ENCODE measurements at places on chromosomes 3 and 15.

- no peak for DNase-seq
Measured at GRCh38 chr3:28840976-28841376, 439.9 kb upstream of the RBMS3 start.

- DNase-seq: no peak
Measured at GRCh38 chr15:54547491-54547890, 569.2 kb downstream of the UNC13C start.

- DNase-seq: no peak
Measured at GRCh38 chr3:66502981-66503380, 2.2 kb upstream of the LRIG1 start.

DNA sequence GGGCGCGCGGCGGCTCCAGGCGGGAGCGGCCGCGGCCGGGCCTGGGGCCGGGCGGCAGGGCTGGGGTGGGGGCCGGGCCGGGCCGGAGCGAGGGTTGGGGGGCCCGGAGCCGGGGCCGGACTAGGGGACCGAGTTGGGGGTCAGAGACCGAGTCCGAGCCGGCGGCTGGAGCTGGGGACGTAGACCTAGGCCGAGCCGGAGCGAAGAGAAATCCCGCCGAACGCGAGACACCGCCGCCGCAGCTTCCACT, 37.3 kb downstream of the HMCES start:
- no peak for DNase-seq

- no peak for DNase-seq
Measured at GRCh38 chr3:188700501-188700900, 471.3 kb upstream of the TPRG1 start.

DNA sequence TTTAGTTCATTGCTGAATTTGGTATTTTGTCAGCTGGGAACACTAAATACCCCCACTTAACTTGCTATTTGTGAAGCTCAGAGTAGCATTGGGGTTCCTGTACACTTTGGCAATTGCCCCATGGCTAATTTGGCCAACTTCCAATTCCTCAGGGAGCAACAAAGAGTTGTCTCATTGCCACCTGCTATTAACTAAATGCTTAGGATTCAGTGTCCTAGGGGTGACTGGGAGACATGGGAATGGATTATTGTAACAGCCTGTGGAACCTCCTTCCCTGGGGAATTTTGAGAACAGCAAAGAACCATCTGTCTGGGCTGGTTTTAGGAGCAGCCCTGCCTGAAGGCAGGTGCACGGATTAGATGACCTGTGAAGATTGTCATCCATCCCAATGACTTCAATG, 437.4 kb upstream of the TPRG1 start:
- DNase-seq: no peak

DNA sequence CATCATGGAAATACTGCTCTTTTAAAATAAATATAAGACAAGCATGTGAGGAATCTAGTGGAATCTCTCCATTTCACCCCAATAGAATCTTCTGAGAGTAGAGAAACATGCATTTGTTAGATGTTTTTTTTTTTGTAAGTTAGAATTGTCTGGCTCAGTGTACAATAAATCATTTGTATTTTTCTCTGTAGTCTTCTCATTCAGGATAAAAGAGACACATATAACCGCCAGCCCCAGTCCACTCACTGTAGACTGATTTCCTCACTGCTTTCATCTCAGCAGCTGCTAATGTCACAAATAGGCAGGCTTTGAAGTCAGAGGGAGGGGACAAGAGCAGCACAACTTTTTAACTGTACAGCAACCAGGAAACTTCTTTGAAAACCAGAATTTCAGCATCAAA, 140.2 kb upstream of the RBMS3 start:
- DNase-seq: no peak

GRCh38 chr3:12154151-12154550, 4.6 kb downstream of the TIMP4 start:
- peak; percentile 5 for DNase-seq

- no peak for DNase-seq
Measured at GRCh38 chr3:122635789-122636188, 44.9 kb upstream of the PARP14 start.

DNA sequence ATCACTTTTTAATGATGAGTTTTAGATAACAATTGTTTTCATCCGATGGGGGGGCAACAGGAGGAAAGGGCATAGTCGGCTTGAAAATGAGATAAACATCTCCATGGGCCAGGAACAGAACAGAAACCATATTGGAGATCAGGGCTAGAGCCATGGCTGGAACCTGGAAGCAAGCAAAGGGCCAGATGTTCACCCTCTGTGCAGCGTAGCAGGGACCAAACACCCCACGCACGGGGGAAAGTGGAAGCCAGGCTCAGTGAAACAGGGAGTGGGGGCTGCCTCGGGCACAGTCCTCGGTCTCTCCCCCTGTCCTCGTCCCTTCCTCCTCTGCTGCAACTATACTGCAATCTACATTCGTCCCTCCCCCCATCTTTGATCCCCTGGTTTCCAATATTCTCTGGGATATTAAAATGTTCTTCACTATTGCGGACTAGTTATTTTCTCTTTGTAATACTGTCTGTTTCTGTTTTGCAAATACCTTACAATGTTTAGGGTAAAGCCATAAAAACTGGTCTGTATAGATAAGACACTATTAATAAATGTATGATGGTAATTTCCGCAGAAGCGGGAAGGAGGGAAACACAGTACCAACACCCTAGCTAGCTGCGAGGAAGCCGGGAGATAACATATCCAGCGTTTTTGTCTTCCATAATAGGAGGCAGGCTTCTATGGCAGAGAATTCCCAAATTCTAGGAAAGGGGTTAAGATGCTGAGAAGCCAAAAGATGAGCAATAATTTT, 121.5 kb downstream of the XXYLT1 start:
- DNase-seq: no peak

DNA sequence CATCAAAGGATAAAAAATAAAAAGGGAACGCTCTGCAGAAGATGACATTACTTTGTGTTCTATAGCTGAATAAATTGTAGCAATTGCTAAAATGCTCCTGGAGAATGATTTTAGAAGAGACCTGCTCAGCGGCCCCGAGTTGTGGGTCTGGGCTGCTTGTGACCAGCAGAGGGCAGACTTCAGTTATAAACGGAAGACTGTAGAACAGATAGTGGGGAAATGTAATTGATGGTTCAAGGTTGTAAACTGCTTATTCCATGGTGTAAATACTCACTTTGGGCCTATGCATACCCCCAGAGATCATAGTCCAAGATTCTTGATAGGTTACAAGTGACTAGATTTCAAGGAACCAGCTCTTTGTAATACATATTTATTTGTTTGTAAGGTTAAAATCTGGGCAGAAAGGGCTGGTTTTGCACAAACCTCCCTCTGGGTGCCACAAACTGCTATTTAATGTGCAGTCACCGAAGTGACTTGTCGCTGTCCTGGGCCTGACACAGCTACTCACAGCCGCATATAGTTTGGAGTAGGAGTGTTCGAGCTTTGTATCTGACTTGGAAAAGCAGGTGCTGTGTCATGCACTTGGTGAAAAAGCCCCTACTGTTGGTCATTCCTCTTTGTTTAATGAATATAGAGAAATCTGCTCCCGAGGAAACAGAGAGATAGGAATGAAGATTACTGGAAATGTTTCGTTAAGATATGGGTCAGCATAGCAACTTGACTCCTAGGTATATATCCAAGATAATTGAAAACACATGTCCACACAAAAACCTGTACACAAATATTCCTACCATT, 34.7 kb upstream of the NDUFB4 start:
- DNase-seq: peak; percentile 63

DNA sequence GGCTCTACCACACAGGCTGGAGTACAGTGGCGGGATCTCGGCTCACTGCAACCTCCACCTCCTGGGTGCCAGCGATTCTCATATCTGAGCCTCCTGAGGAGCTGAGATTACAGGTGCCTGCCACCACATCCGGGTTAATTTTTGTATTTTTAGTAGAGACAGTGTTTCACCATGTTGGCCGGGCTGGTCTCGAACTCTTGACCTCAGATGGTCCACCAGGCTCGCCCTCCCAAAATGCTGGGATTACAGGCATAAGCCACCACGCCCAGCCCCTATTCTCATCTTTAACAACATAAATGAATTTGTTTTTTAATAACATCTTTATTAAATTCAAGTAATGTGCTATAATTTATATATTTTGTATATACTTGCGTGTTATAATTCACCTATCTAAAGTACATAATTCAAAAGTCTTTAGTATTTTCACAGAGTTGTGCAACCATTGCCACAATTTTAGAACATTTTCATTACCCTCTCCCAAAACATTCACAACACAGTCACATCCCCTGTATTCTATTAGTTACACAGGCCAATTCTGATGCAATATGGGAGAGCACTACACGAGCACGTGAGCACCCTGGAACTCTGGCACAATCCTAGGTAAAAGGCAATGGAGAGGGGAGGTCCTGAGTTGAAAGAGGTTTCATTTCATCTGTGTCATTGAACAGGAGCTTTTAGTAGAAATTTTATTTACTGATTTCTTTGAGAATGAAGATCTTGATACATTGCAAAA, 21.2 kb upstream of the MTMR14 start:
- no peak for DNase-seq

DNA sequence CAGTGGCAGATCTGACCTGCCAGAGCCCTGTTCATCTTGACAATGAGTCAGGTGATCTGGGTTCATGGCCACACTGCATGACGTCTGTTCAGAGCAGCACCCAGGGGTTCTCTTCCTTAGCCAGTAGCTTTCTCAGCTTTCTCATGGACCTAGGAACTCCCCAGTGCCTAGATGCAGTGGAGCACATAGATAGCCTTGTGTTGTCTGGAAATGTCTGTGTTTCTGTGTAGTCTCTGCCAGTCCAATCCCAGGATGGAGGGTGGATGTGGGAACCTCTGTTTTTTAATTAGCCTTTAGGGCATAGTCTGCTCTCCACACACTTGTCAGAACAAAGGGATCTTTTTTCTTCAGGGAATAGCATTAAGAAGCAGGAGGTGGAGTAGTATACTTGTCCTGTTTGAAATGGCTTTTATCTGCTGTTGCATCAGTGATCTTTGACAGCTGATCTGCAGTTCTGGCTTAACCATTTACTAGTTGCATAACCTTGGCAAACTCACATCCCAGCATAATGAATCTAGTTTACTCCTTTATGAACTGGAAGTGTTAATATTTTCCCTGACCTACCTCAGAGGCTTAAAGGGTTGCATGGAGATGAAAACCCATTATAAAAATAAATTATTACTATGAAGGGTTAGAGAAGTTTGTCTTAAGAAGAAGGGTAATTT, 16.1 kb upstream of the CACNA1D start:
- DNase-seq: peak; percentile 43

- DNase-seq: no peak
Measured at GRCh38 chr3:17755836-17756235, 13.4 kb upstream of the TBC1D5 start.

DNA sequence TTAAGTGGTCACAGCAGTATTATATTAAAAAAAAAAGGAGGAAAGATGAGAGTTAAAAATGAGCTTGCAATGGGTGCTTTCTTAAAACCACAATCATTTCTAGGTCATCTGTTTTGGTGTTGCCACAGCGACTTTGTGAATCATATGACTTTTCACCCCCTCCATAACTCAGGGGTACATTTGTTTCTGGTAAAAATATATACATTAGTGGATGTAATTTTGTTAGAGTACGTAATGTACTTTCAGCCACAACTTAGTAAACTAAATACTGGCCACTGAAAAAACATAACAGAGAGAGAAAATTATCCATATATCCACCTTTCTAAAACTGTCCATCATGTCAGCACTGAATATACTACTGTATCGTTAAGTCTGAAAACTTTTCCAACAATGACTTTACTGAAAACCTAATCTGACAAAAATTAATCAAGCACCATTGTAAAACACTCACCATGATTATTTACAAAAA, 3.4 kb downstream of the ANKRD28 start:
- DNase-seq: peak; percentile 59

DNA sequence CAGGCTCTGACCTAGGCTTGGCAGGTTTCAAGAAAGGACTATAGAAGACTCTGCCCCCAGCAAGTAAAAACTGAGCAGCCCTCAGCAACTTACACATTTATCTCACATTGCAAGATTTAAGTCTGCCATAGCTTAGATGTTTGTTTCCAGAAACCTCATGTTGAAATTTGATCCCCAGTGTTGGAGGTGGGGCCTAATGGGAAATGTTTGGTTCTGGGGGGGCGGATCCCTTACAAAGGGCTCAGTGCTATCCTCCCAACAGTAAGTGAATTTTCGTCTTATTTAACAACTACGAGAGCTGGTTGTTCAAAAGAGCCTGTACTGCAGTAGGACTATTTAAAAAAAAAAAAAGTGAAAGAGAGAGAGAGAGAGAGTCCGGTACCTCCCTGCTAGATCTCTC, 125.2 kb upstream of the PROK2 start:
- DNase-seq: no peak

DNA sequence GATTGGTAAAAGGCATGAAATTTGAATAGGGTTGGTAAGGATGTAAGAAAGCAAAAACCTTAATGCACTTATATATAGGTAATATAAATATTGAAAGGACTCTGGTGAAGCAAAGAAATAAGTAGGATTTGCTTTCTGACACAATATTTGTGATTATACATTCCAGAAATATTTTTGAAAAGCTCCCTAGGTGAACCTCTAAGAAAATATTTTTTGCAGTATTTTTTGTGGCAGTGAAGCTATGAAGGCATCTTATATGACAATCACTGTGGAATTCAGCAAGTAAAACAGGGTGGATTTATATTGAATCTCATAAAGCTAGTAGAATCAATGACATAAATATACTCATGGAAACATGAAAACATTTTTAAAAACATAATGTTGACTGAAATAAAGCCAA, 119.6 kb upstream of the EPHA3 start:
- DNase-seq: no peak

DNA sequence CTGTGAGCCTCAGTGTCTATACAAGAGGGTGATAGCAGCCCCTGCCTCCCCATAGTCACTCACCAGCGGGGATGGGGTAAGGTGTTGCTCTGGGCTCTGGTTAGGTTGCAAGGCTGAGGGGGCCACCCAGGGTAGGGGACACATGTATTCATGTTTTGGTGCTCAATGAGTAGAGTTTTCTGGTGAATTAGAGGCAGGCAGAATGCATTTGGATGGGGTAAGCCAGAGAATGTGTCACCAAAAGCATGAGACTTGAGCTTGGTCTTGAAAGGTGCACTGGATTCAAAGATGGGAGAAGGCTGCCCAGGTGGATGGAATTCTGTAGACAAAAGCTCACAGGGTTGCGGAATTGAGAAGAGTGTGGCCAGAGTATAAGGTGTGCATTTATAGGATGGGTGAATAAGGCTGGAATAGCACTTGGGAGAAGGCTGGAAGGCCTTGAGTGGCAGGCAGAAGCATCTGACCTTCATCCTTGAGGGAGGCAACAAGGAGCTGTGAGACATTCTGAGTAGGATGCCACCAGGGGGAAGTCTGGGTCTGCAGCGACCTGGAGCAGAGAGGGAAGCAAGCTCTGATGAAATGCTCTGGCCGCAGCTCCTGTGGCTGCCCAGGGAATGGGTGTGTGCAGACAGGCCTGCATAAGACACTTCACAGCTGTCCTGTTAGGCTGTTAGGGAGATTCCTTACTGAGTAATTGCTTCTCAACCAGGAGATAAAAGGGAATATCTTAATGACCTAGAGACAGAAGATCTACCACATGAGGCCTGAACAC, 149.6 kb downstream of the CHDH start:
- no peak for DNase-seq

DNA sequence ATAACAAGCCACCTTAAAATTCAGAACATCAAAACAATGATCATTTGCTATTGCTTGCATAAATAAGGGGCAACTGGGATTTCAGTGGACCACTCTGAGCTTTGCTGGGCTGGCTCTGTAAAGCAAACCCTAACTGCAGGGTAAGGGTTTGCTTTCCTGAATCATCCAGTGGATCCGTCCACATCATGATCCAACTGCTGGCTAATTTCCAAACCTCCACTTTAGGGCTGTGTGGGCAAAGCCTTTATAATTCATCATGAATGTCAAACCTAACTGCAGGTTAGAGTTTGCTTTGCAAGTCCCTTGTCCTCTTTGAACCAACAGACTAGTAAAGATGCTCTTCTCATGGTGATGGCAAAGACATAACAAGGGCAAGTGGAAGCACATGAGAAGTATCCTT, 76.1 kb downstream of the SYNPR start:
- no peak for DNase-seq
